ENCODE measurements at places on chromosomes 2 and 18.

- no peak for DNase-seq
Measured at GRCh38 chr2:38806015-38806732, 28.2 kb downstream of the GEMIN6 start.

DNA sequence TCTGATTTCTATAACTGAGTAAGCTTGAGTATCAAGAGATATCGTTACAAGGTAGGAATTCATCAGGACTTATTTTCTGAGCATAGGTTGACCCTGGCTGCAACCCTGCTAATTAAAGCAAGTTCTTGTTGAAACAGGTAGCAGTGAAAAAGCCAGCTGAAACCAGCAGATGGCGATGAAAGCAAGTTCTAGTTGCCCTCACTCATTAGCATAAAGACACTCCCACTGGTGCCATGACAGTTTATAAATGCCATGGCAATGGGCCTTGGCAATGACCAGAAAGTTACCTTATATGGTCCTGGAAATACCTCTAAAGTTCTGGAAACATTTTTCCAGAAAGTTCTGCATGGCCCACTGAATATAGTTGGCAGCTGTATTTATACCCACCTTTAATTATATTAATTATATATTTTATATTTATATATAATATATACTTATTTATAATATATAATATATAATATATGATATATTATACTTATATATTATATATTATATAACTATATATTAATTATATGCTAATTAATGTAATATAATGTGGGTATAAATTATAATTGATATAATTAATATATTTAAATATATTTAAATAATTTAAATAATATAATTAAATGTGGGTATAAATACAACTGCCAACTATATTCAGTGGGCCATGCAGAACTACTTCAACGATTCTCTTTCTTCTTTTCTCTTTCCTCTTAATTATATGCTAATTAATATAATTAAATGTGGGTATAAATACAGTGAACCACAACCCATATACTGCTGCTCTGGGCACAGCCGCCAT lies 188.0 kb downstream of the CDH7 start:
- peak; percentile 24 for DNase-seq

DNA sequence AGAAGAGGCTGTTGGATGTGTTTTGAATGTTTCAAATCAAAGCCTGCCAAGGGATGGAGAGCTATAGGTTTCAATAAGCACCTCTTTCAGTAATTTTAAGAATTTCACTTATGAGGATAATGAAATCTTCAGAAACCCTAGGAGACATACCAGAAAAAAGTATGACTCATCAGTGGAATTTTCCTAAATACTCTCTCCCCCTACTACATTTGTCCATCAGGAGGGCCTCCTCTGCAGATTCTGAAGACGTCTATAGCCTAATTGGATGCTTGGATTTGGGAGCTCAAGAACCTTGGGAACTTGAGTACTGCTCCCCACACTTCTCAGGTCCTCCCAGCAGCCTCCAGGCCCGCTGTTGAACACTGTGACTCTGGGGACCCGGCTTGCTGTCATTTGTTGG lies 374.3 kb downstream of the SLC4A3 start:
- peak; percentile 96 for DNase-seq

DNA sequence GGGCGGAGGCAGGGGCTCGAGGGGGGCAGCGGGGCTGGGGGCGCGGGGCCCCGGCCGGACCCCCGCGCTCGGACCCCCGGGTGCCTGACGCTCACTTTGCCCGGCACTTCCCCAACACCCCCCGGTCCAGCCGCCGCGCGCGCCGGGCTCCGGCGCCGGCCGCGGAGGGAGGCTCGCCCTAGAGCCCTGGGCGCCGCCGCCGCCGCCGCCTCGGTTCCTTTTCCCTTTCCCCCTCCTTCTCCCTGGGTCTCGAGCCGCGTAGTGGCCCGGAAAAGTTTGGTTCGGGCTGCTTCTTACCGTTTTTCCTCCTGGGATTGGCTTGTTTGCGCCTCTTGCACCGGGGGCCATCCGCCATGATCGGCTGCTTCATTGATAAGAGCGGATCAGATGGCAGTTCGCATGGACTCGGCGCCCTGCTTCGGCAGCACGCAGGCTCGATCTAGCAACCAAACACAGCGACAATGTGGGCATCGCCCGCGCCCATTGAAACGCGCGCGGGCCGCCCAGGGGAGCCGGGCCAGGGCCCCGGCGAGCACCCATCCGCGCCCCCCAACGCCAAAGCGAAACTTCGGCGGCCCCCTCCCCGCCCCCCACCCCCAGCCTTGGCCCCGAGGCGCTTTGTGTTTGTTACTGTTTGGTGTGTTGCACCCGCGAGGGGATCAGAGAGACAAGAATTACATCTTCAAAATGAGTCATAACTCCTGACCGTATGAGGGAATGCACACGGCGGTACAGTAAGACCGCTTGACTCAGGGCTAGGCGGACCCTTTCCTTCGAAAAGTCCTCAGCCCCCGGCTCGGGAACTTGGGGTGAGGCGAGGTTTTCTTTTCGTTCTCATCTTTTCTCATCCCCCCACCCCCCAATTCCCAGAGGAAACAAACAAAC lies 2.7 kb downstream of the ZEB2 start:
- peak; percentile 96 for DNase-seq

GRCh38 chr2:238497610-238498005 lies 70.9 kb downstream of the ASB1 start:
- DNase-seq, result no peak

DNA sequence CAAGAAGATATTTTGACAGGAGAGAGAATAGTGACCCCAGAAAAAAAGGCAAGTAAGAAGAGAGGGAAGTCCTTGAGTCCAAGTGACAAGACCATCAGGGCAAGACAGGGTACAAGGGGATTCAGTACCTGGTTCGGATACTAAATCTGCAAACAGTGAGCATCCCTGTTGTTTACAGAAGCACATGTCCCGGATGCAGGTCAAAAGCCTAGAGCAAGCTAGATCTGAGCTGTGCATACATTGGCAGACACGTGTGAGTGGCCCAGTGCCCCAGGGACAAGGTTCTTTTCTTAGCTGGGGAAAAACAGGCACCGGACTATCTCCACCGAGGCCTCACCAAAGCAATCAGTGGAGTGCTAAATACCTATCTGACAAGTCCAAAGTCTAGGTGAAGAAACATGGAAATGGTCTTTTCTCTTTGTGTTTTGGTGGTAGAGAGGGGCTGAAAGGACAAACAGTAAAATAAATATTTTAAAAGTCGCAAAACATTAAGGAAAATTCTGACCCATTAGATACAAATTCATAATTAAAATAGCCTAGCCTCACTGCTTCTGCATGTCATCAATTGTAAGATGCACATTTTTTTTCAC lies 165.2 kb downstream of the SUCLG1 start:
- DNase-seq, result no peak

DNA sequence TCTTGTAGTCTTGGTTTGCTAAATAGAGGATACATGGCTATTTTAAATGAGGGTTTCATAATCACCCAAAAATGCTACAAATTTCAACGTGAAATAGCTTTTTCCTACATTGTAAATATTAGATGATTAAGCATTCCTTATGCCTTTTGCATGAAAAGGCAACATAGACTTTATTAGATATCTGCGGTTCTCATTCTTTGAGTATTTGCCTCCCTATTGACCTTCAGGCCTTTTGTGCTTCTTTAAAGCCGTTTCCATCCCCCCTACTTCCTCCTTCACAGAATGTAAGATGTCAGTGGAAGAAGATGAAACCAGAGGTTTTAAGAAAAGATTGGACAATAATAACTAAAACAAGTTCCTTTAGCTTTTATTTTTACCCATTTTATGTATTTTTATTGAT lies 144.1 kb downstream of the UBE2E3 start:
- peak; percentile 58 for DNase-seq

GRCh38 chr2:5851410-5851809 lies 159.2 kb downstream of the SOX11 start:
- peak; percentile 81 for DNase-seq

DNA sequence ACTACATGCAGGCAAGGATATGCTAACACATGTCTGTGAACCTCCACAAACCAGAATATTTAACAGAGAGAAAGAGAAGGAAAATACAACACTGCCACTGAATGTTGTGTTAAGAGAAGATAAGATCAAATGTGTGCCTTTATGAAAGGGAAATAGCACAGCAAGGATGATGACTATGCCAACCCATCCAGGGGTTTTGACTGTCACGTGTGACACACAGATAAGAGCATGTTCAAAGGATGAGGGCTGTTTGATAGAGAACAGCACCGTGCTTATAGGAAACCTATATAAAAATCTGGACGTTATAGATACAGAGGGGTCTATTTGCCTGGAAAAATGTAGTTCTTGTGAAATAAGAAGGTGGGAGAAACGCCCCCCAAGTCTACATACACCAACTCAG lies 911.8 kb downstream of the CPS1 start:
- no peak for DNase-seq

GRCh38 chr2:69298862-69299261 lies 88.2 kb downstream of the GFPT1 start:
- peak; percentile 69 for DNase-seq

DNA sequence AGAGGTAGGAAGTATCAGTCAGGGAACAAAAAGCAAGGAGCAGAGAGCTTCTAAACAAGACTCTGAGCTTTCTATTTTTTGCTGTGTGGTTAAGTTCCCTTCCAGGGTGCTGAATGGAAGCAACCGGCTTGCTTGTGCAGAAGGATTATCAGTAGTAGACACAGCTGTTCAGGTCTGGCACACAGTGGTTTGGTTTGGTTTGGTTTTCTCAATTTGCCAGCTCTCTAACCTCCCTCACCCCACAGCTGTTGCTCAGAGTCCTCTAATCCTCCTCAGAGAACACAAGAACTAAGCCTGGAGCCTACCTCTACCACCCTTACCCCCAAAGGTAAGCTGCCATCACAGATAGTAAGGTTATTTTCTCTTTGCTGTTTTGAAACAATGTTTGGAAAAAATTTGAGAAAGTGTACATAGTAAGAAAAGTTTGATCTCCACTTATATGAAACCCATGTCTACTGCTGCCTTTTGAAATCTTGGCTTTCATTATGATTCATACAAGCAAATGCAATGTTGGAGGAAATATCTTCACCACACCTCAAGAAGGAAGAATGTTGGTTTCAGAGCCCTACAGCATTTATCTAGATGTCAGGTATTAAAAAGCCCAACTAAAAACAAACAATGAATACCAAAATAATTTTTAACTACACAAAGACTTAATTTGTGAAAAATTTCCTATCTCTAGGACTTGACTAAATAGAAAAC lies 255.3 kb downstream of the NR4A2 start:
- no peak for DNase-seq

DNA sequence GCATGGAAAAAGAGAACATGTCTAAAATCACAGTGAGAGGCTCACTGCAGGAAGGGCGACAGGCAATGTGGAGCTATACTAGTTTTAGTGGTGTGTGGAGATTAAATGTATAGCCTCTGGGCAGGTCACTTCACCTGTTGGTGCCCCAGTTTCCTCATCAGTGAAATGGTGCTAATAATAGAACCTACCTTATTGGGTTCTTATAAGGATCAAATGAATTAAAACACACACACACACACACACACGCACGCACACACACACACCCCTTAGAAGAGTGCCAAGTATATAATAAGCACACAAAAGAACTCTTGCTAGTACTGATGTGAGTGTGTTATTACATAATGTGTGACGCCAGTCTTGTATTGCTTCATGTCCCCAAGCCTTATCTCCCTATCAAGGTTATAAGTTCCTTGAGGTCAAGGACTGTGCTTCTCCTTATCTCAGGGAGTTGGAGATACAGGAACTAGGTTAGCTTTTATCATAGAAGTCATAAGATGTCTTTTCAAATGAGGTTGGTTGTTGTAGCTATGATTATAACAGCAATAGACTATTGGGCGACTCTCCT lies 98.0 kb upstream of the CXCR4 start:
- no peak for DNase-seq

DNA sequence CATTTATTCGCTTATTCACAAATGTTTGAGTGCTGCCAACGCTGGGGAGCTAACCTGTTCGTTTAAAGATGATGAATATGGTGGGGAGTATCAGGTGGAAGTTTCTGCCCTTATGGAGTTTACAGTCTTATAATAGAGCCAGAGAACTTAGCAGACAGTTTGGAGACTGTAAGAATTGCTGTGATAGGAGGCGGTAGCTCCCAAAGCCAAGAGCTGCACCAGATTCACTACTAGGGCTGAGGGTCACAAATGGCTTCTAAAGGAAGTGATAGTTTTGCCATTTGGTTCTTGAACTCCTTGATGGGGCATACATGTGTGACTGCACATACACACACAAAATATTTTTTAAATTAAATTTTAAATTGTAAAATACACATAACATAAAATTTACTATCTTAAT lies 29.0 kb downstream of the UGP2 start:
- no peak for DNase-seq

DNA sequence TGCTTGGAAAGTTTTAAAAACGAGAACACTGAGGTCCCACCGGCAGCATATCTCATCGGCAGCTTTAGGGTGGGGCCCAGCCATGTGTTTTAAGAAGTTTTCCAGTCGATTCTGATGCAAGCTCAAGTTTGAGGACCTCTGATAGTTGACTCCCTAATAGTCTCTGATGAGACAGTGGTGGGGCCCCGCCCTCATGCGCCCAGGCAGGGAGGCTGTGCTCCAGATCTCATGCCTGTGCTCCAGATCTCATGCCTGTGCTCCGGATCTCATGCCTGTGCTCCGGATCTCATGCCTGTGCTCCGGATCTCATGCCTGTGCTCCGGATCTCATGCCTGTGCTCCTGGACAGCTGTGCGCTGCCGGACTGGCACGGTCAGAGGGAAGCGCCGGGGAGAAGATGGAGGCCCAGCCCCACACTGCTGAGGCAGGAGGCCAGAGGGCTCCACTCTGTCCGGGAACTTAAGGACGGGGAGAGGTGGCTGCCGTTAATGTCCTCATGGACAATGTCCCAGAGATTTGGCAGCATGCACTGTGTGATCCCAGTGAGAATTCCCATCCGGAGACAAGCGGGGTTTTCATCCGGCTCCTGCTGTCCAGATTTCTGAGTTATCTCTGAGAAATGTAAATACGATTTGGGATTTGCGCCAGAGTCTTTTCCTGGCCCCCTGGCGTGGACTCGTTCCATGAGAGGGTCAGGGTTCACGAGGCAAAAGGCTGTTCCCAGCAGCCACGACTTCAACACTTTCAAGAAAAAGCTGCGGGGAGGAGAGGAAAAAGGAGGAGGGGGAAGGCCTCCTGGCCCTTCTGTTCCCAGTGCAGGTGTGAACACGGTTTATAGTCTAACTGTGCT lies 9.4 kb upstream of the COLEC11 start:
- DNase-seq, result peak; percentile 46

DNA sequence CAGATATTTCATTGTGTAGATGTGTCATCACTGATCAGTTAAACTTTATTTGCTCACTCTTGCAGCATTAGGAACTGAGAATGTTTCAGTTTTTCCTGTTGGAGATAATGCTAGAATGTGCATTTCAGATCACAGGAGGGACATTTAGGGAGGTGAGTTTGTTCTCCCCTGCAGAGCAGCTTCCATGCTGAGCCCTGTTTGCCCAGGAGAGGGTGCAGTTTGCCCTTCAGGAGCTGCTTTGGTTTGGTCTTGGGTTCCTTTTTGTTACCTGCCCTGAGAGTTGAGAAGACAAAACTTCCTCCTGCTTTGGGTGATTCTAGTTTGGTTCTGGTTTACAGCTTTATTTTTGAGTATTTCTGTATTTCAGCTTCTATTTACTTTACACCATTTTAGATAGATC lies 49.9 kb downstream of the DGKD start:
- peak; percentile 20 for DNase-seq

Measured in fibroblast of upper back skin (primary cell).